ENCODE measurements at places on chromosomes 12 and 14. TPM values are rescaled to one million over a fixed set of nuclear protein-coding genes. Genes with fewer than 3 reads are reported as not detected.
A peak's percentile ranks its signal among the peaks of the same experiment; 100 is the strongest.

Gene LMNTD1
- not detected for total RNA-seq

GRCh38 chr12:101877806-101878242 is 444 bp downstream of the DRAM1 start:
- H3K36me3 ChIP-seq, result peaks cover 2% of the 10 kb centered on the region
- H3K27ac ChIP-seq, result peak overlapping the region; percentile 90
- peak overlapping the region; percentile 91 for H3K4me3 ChIP-seq
- peaks cover 12% of the 10 kb centered on the region for H3K27me3 ChIP-seq

DNA sequence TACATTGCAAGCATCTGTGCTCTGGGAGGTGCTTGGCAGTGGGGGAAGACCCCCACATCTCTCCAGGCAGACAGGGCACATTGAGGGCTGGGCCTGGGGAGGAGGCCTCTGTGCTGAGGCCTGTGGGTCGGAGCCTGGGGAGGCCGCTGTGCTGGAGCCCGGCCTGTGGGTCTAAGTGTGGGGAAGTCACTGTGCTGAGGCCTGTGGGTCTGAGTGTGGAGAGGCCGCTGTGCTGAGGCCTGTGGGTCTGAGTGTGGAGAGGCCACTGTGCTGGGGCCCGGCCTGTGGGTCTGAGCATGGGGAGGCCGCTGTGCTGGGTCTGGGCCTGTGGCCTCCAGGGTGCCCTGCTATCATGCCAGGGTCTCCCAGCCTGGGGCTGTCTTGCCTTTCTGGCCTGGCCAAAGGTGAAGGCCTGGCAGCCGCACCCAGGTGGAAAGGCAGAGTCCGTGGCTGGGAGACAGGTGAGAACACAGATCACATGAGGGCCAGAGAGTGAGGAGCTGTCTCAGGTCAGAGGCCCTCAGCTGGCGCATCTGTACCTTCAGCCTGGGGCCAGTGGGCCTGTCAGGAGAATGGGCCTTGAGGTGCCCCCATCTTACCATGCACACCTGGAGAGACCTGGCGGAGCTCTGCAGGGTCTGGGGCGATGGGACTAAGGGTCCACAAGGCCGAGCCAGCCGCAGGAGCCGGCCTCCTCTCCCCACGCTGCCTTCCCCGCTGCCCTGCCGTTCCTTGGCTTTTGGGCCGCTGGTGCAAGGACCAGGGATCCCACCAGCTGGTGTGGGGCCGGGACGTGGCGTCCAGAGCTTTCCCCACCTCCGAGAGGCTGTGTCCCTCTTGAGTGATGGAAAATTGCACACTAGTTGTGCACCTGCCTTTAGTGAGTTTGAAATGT is 18.6 kb upstream of the CRIP2 start:
- no peaks in the 10 kb centered on the region for H3K27me3 ChIP-seq
- DNase-seq, result no peak

DNA sequence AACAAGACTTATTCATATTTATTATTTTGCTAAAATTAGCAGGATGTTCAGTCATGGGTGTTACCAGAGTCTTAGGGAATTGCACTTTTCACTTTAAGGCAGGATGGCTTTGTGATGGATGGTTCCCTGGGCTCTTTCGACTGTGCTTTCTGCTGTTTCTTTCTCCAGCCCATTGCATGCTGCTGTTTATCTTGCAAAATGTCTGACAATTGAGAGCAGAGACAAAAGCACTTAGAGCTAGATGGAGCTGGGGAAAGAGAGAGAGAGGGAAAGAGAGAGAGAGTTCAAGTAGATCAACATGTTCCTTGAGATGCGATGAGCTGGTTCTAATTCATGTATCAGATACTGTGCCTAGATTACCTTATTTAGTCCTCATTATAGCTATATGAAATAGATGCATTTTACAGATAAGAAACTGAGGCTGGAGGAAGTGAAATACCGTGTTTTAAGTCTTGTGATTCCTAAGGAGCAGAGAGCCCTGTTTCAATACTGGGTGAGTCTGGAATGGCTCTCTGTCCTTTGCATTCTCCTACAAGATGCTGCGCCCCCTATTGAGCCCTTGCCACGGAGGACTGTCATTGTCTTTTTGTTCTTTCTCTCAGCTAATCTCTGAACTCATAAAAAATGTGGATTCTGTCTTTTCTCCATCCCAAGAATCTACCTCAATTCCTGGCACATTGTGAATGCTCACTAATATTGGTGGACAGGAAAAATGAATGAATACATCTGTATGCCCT is 227.9 kb downstream of the ALG10B start:
- H3K36me3 ChIP-seq, result no peaks in the 10 kb centered on the region
- no peaks in the 10 kb centered on the region for H3K4me1 ChIP-seq
- H3K27me3 ChIP-seq, result no peaks in the 10 kb centered on the region
- no peak overlapping the region for H3K27ac ChIP-seq
- H3K4me3 ChIP-seq, result no peak overlapping the region

DNA sequence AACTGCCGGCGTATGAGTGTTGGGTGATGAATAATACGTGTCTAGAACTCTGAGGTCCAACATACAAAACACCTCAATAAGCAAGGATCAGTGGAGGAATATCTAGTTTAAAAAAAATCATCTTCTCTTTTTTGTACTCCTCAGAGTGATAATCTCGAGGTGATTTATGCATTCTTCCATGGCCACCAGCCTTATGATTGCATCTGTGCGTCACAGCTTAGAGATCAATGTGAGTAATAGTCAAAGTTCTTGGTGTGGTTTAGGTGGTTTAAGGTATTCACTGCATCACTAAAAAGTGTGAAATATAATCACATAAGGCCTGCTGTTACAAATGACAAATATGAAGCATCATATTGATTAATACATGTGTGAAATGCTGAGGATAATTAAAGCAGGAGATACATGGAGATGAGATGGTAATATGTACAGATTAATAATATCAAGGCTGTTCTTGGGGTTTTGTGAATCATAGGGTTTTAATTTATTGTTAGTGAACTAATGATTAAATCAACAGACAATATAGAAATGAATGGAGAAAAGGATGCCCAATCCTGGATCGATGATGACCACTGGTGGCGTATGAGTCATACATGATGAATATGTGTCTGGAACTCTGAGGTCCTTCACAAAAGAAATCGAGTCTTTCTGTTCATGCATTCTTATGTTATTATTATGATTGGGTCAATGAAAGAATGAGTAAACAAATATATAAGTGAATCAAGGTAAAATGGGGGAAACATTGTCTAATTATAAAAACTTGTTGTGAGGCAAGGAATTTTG is 68.8 kb upstream of the RTL1 start:
- H3K36me3 ChIP-seq, result no peaks in the 10 kb centered on the region
- no peaks in the 10 kb centered on the region for H3K4me1 ChIP-seq
- DNase-seq, result no peak
- no peak overlapping the region for H3K4me3 ChIP-seq

DNA sequence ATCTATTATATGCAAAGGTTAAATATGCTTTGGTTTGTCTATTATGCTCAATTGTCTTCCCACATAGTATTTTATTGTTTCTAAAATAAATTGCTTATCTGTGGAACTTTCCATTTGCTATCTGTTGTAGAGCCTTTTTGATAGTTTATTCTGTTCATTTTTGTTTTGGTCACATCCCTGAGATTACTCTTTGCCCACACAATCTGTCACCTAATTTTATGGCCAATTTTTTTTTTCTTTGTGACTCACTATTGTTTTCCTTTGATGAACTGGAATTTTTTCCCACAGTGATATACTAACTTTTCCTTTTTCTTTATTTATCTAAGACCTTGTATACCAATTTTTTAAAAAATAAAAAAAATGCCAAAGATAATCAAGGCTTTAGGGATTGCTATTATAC is 61.1 kb downstream of the RASSF9 start:
- no peaks in the 10 kb centered on the region for H3K4me1 ChIP-seq
- no peak overlapping the region for H3K4me3 ChIP-seq
- H3K36me3 ChIP-seq, result no peaks in the 10 kb centered on the region
- H3K27me3 ChIP-seq, result no peaks in the 10 kb centered on the region
